NCI-H2029 (cell line): ENCODE measurements at places on chromosomes 6 and 20.

DNA sequence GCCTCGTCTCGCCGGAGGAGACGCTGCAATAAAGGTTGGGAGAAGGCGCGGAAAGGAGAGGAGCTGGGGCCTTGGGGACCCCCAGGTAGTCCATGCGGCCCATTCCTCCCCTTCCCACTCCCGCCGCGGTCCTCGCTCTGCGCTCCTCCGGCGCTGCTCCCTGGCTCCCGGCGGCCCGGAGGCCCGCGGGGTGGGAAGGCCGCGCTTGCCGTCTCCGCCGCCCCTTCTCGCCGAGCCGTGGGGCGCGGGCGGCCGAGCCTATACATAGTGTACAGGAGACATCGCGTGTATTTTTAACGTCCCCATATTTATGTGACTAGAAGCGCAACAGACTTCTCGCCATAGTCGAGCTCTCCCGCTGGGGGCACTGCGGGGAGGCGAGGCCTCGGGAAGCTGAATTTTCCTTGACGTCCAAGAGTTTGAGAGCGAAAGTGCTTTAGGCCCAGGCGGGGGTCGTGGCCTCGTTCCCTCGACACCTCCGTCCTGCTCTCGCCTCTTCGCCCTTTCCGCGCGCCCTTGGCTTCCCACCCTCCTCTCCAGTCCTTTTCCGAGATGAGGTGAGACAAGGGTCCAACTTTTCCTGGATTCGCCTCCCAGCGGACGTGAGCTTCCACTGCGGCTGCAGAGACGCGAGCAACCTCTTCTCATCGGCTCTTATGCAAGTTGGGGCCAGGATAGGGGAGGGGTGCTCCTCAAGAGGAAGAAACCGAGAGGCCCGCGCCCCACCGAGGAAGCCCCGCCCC is 29.0 kb downstream of the SLC12A5 start:
- no peak for DNase-seq

- no peak for DNase-seq
These were observed 77.3 kb downstream of the DACT2 start for GRCh38 chr6:168242111-168242939.

DNA sequence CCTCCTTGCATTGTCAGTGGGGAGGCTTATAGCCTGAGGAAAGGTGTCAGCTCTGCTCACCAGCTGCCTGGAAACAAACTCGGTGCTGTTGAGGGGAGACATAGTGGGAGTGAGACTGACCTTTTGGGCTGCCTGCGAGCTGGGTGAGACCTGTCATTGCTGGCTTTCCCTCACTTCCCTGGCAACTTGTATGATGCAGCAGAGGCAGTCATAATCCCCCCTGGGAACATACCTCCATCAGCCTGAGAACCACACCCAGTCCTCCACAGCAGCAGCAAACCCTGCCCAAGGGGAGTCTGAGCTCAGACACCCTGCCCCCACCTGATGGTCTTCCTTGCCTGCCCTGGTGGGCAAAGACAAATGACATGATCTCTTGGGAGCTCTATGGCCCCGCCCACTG is 521.2 kb upstream of the IMPG1 start:
- no peak for DNase-seq

GRCh38 chr6:157981132-157981394 is 600 bp upstream of the SYNJ2 start:
- no peak for DNase-seq

- no peak for DNase-seq
These were observed 1.4 kb downstream of the BHLHE23 start for GRCh38 chr20:63005365-63005861.

- no peak for DNase-seq
These were observed 11.1 kb upstream of the SCGN start for GRCh38 chr6:25640891-25641290.

- DNase-seq, result peak; percentile 72
These were observed at the start of gene SCAF8 for GRCh38 chr6:154733183-154733625. SCAF8 (plus strand) TSS chr6:154733416; CDS start chr6:154733901, 485 bp downstream.

DNA sequence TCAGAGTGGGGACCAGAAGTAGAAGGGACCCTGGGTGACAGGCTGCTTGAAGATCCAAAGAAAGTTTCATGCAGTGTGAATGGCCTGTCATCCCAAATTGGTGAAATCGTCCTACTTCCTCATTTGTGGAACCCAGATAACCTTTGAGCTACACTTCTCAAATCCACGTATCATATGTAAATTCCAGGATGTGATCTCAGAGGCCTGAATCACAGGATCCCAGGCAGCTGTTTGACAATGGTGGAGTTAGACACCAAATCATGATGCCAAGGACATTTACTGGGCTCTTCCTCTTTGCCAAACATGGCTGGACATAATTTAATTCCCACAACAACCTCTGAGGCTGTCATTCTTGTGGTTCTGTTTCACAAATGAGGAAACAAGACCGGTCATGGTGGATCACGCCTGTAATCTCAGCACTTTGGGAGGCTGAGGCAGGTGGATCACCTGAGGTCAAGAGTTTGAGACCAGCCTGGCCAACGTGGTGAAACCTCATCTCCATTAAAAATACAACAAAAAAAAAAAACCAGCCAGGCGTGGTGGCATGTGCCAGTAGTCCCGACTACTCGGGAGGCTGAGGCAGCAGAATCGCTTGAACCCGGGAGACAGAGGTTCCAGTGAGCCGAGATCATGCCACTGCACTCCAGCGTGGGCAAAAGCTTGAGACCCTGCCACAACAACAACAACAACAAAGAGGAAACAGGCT is 39.9 kb upstream of the TTPAL start:
- DNase-seq, result no peak

GRCh38 chr6:336159-337114 is 44.1 kb downstream of the DUSP22 start:
- DNase-seq, result no peak

DNA sequence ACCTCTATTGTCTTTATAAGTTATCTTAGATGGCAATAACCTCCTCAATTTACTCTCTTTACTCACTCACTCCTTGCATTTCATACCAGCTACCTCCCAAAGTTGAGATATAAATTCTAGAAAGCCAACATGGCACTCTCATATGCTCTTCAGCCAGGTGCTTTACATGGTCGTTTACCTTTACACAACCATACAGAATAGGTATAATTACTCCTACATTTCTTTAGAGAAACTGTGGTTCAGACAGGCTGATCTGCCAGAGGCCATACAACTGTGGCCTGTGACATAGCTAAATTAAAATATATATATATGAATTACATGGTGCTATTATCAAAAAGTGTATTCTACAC is 45.7 kb downstream of the HBS1L start:
- DNase-seq, result no peak

GRCh38 chr6:151095538-151096254 is 144.1 kb upstream of the AKAP12 start:
- DNase-seq, result no peak

DNA sequence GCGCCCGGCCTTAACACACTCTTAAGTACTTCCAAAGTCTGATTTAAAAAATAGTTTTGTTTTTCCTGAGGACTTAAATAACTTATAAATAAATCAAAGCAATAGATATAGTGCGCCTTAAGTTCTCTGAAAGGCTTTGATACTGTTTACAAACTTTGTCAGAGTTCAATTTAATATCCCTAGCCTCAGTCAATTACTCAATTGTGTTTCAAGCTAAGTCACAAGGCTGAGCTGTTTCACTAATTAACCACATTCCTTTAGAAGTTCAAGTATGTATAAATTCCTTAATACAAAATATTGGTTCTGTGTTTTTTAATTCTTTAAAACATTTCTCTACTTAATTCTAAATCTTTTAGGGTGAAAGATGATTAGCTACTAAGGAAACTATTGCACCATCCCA is 178.4 kb upstream of the AGPAT4 start:
- no peak for DNase-seq

- peak; percentile 81 for DNase-seq
These were observed 8.5 kb downstream of the GRIK2 start for GRCh38 chr6:101401792-101402621.

- no peak for DNase-seq
These were observed 44.7 kb downstream of the MCUR1 start for GRCh38 chr6:13769655-13770053.

DNA sequence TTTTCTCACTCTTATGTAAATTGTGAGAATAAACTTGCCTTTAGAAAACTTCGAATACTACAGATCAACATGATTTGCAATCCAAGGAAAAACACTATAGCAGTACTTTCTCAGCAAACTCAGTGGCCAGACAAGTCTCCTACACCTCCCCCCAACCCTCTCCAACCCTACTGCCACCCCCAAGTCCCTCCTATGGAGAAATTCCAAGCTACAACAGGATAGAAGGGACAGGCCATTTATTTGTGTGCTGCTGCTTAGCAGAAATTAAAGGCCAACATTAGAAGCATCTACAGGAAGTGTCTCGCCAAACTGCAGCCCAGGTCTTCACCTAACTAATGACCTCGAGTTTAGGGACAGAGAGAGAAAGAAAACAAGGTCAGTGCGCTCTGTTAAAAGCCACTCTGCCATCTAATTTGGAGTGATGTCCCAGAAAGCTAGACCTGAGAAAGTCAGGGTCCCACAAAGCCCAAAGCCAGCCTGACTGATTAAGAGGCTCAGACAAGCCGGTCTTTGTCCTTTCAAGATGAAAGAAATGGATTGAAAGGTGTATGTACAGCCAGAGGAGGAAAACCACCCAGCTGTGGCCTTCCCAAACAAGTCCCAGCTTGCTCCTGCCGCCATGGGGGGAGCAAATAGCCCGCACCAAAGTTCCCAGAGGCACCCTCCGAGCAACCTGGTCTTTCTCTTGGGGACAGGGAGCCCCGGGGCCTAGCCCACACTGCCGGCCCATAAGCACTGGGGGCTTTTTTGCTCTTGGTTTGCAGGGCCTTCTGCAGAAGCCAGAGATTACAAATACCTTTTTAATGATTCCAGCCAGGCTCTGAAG is 3.4 kb downstream of the BMP7 start:
- no peak for DNase-seq

GRCh38 chr20:45810191-45810970 is 2.1 kb upstream of the UBE2C start:
- no peak for DNase-seq

DNA sequence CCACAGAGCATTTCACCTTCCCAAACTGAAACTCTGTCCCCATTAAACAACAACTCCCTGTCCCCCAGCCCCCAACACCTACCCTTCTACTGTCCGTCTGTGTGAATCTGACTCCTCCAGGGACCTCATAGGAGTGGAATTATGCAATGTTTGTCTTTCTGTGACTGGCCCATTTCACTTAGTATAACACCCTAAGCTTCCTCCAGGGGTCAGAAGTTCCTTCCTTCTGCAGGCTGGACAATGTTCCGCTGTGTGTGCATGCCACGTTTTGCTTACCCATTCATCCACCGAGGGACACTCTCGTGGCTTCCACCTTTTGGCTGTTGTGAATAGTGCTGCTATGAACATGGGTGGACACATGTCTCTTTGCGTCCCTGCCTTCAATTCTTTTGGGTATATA is 37.6 kb upstream of the MPC1 start:
- DNase-seq, result no peak

DNA sequence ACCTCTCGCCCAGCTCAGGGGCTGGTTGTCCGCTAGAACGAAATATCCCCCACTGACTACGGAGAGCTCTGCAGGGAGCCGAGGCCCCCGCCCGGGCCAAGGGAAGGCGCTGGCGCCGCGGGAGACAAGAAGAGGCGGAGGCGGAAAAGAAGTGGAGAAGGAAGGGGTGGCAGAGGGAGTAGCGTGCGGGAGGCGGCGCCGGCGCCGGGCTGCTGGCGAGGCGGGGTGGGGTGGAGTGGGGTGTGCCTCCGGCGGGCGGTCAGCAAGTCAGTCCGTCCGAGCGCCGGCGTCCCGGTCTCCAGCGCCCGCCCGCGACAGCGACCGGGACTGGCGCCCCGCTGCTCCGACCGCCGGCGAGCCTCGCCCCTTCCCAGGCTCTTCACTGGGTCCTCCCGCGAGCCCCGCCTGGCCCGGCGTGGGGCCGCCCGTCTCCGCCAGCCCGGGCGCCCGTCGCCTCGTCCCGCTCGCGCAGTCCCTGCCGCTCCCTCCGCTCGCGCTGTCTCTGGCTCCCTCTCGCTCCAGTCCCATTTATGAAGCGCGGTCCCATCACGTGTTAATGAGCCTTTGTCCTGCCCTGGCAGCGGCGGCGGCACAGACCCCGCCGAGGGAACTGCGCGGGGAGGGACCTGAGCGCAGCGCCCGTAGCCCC is at the start of gene CNR1:
Gene CNR1 (minus strand): TSS at position 504 of the 649 bp plus-strand sequence. CDS start 21,073 bp downstream, outside the sequence.
- peak; percentile 35 for DNase-seq

DNA sequence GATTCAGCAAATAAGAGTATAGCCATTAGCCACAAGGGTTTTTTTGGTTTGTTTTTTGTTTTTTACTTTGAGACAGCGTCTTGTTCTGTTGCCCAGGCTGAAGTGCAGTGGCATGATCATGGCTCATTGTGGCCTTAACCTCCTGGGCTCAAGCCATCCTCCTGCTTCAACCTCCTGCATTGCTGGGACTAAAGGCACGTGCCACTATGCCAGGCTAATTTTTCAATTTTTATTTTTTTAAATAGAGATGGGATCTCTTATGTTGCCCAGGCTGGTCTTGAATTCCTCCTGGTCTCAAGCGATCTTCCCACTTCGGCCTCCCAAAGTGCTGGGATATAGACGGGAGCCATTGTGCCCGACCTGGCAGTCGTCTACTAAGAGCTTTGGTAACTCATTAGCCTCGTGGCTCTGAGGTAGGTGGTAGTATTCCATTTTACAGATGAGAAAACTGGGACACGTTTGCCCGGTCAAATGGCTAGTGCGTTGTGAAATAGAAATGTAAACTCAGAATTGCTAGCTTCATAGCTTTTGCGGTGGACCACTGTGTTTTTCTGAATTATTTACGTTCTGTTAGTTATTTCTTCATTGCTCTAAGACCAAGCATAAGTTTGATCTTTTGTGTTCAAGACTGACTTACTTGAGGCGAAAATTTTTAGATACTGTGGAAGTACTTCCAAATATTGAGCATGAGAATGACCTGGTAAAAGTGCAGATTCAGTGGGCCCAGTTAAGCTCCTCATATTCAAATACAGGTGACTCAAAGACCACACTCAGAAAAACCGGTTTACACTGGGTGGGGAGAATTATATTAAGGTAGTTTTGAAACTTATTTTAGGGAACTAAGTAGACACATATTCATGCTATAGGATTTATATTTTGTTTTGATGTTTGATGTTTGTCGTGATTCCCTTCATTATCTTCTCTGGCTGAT is 2.1 kb downstream of the PANK2 start:
- no peak for DNase-seq

DNA sequence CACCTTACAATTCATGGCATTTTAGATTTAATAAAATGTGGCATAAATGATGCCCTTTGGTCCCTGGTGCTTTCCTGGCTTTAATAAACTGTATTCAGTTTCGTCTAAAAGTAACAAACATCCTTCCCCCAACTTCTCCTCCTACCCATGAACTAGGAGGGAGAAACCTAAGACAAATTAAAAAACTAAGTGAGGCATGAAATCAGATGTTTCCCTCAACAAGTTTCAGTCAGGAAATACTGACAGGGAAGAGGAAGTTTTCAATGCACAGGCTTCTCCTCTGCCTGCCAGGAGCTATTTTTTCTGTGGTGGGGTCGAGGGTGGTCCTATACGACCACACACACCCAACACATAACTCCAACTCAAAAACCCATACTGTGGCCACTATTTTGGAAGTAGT is 10.0 kb downstream of the HBS1L start:
- no peak for DNase-seq

- DNase-seq, result no peak
These were observed 46.4 kb downstream of the PRL start for GRCh38 chr6:22250486-22250885.
